ENCODE measurements at places on chromosomes 13 and 19.

- DNase-seq: no peak
These were observed 17.3 kb downstream of the MKNK2 start for GRCh38 chr19:2033825-2034159.

DNA sequence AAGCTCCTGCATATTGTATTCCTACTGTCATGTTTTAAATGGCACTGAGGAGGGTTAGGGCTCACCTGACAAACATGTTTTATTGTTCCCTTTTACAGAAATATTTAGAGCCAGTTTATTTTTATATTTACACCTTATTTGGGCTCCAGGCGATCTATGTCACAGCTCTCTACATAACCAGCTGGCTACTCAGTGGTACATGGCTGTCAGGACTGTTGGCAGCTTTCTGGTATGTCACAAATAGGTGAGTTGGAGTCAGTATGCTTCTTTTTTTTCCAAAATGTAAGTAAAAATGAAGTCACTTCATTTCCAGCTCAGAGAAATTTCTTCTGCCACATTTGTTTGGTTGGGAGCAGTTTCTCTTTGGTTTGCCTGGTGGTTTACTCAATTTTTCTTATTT lies 31.5 kb downstream of the DPY19L3 start:
- DNase-seq: no peak

DNA sequence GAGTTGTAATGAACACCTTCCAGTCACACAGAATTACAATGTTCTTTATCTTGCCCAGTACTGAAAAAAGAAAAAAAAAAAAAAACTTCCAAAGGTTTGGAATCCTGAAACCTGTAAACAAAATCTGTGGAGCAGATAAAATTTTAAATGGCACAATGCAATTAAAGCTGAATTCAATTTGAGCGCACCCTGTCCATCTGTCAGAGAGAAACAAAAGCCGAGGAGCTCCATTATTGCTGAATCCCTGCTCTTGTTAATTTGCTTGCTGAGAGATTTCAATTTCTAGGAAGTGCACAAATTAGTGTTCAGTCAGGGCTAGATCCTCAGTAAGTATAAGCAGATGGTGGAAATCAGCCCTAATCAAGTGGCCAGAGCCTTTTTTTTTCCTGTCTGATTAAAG lies 65.2 kb downstream of the DACH1 start:
- no peak for DNase-seq

GRCh38 chr13:108342369-108343289 lies 73.1 kb downstream of the TNFSF13B start:
- no peak for DNase-seq

DNA sequence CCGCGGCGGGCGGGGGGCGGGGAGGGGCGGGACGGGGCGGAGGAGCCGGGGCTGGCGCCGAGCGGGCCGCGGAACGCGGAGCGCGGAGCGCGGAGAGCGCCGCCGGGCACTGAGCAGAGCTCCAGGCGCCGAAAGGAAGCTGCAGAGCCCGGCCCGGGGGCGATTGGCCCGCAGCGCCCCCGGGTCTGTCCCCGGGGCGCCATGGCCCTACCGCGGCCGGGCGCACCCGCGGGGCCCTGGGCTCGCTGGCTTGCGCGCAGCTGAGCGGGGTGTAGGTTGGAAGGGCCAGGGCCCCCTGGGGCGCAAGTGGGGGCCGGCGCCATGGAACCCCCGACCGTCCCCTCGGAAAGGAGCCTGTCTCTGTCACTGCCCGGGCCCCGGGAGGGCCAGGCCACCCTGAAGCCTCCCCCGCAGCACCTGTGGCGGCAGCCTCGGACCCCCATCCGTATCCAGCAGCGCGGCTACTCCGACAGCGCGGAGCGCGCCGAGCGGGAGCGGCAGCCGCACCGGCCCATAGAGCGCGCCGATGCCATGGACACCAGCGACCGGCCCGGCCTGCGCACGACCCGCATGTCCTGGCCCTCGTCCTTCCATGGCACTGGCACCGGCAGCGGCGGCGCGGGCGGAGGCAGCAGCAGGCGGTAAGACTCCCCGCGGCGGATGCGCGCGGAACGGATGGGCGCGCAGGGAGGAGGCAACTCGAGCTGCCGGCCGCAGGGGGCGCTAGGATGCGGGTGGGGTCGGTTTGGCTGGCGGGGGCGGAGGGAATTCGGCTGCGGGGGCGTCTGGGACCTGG lies at the start of gene PDE4A:
PDE4A (plus strand) TSS at position 95 of the 796 bp plus-strand sequence; CDS start at position 322, 227 bp downstream.
- DNase-seq: no peak

- no peak for DNase-seq
These were observed 605.3 kb upstream of the SPRY2 start for GRCh38 chr13:80946008-80946802.

DNA sequence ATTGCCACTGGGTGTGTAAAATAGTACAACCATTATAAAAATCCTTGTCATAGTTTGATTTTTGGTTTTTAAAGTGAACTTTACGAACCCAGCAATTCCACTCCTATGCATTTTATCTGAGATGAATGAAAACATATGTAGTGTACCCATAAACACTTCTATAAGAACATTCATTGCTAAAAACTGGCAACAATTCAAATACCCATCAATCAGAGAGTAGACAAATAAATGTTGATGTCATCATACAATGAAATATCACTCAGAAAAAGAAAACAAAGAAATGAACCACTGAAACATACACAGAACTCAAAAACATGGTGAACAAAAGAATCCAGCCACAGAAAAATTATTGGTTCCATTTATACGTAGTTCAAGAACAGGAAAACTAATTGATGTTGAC lies 202.3 kb downstream of the ABCC4 start:
- DNase-seq: no peak

DNA sequence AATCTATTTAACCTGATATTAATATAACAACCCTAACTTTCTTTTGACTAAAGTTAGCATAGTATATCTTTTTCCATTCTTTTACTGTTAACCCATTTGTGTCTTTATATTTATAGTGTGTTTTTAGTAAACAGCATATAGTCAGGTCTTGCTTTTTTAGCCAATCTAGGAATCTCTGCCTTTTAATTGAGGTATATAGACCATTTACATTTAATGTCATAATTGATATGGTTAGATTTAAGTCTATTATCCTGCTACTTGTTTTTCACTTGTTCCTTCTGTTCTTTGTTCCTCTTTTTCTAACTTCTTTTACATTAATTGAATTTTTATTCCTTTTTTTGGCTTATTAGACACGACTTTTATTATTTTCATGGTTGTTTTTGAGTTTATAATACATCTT lies 174.4 kb downstream of the KCTD15 start:
- no peak for DNase-seq

DNA sequence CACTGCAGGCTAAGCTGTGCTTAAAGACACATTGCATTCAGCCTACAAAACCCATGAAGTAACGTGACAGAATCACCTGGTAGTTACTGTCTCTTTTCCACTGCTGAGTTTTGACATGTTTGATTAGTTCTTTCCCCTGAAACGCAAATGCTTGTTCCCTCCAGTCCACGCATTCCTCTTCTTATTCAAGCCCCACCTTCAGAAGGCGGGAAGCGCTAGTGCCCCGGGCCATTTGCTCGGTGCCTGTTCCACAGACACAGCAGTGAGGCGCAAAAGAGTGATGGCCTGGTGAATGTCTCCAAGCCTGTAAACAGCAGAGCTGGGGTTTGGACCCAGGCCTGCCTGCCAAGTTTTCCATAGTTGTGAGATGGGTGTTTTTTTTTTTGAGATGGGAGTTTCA lies 10.9 kb downstream of the ACP4 start:
- DNase-seq: no peak

DNA sequence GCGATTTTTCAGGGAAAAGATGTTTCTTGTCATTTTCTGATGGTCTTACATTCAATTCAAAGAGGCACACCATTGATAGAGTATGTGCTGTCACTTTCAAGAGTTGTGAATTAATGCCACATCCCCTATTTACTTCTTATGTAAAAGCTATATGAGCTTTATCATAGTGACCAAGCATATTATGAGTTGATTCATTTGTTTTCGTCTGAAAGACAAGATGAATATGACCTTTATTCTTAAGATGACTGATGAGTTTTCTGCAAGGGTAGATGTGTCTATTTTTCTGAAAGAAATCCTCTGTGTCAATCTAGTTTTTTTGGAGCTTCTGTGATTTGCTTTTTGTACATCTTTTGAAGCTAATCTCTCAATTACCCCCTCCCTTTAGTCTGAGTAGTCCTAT lies 676.3 kb upstream of the ARGLU1 start:
- no peak for DNase-seq

DNA sequence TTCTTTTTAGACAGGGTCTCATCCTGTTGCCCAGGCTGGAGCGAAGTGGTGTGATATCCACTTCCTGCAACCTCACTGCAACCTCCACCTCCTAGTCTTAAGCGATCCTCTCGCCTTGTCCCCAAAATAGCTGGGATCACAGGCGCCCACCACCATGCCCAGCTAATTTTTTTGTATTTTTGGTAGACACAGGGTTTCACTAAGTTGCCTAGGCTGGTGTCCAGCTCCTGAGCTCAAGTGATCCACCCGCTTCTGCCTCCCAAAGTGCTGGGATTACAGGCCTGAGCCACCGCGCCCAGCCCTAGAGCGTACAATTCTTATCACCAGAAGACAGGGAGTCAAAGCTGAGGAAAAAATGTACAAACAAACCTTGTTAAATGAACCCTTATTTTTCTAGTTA lies 4.5 kb upstream of the ELOF1 start:
- DNase-seq: no peak

GRCh38 chr13:30406779-30407416 lies 15.4 kb upstream of the UBE2L5 start:
- no peak for DNase-seq

DNA sequence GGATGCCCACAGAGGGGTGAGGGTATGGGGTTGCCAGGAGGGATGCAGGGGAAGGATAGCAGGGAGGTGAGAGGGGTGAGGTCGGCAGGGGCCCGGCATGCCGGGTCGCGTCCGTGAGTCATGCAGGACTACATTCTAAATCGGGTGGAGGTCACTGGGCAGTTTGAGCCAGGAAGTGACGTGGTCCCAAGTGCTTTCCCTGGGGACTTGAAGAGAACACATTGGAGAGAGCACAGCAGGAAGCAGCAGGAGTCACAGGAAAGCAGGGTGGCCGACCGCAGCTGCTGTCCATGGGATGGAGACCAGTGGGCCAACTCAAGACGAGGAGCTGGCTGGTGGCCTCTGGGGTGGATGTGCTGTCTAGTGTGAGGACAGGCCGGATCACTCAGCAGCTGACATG lies 92.0 kb upstream of the WASF3 start:
- no peak for DNase-seq

DNA sequence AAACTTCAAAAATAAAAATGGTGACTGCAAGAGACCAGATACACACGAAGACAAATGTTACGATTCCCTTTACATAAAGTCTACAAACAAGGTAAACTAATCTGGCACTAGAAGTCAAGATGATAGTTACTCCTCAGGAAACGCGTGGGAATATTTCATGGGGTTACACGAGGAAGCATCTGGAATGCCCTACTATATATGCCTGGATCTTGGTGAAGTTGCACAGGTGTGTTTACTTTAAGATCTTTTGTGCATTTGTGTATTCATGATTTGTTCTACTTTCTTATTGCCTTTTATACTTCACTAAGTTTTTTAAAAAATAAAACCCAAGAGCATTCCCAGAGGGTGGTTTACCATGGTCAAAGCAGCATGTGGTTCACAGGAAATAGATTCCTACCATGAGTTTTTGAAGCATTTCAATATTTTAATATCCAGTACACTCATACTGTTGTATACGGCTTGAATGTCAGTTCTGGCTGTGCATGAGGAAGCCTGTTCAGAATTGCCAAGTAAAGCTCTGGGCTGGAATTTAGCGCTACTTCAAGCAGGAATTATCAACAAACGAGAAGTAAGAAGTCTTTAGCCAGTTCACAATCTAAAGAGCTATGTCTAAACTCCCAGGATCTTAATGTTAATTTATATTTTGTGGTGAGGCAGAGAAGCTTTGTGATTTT lies 239.8 kb upstream of the KLHL1 start:
- no peak for DNase-seq

- DNase-seq: no peak
These were observed 1.0 kb downstream of the IFT88 start for GRCh38 chr13:20567881-20568528.

- DNase-seq: no peak
These were observed 147.5 kb downstream of the USP12 start for GRCh38 chr13:27024074-27024461.

DNA sequence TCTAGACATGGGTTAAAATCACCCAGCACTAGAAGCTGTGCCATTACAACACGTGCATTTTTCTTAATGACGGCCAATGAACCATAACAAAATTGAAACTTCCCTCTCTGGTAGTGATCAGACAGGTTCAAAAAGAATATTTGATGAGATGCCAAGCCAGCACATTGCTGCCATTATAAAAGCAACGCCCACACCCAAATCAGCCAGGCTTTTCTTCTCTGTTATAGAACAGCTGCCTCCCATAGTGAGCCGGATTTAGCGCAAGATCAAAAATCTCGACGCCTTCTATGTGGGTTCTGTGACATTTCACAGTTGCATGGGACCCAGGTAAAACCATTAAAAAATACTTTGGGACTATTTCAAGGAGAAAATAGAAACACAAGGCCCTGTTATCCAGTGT lies 1158.0 kb downstream of the EFNB2 start:
- DNase-seq: no peak

GRCh38 chr13:113740286-113740556 lies 18.8 kb upstream of the TMEM255B start:
- no peak for DNase-seq

All from effector CD8-positive, alpha-beta T cell (primary cell).